ENCODE measurements at places on chromosomes 2 and 18.

DNA sequence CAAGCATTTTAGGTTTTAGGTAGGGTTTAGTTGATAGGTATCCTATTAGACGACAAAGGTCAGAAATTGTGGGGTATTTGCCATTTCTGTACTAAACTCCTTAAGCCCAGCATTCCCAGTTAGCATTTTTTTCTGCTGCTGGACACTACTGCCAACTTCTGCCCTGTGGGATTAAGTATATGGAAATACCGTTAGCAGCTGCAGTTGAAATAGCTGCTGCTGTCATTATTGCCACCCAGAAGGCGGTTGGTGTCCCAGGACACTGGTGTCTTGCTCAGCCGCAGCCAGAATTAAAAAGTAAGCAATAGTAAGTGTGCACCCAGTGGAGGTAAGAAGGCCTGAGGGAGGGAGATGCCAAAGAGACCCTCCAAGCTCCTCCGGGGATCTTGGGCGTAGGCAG, 1.9 kb upstream of the UXS1 start:
- DNase-seq, result no peak

DNA sequence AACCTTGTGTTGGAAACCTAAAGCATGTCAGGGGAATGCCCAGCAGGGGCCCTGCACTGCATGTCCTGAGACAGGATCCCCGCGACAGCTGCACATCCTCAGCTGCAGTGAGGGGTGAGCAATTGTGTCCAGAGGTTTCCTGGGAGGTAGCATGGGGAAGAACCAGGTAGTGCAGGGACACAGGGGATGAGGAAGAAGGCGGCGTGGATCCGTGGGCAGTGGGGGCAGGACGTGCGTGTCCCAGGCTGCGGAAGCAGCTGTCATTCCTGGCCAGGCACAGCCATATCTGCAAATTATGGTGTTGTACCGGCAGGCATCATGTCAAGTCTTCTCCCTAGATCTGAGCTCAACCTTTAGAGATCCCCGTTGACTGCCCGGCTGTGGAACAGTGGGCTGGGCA, 238.2 kb upstream of the MYT1L start:
- DNase-seq, result no peak

DNA sequence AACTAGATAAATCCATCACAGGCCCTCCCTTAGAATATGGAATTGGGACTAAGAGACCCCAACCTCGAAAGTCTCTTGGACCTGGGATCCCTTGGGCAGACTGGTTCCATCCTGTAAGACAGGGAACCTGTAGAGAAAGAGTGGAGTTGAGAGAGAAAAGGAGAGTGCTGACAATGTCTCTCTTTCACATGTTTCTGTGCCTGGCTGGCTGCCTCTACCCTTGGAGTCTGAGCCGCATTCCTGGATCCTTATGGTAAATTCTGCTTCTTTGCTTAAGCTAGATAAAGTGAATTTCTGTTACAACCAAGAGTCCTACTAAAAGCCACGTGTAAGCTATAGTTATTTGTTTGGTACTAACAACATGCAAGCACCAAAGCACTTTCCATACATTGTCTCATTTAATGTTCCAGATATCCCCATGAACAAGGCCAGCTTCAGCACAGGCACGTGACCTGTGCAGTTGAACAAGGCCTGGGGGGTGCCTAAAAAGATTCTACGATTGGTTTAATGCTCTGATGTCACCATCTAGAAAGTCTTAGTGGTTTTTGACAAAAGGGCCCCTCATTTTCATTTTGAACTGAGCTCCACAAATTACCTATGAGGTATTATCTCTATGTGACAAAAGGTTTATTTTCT, 2.1 kb upstream of the PUM2 start:
- no peak for DNase-seq

GRCh38 chr2:178157574-178157973, 36.7 kb upstream of the OSBPL6 start:
- DNase-seq, result no peak

DNA sequence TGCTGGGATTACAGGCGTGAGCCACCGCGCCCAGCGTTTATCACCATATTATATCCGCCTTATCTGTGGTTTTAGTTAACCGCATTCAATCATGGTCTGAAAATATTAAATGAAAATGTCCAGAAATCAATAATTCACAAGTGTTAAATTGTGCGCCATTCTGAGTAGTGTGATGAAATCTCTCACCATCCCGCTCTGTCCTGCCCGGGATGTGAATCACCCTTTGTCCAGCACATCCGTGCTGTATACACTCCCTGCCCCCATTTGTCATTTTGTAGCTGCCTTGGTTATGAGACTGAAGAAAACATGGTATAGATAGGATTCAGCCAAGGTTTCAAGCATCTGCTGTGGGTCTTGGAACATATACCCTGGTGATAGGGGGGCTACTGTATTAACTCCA, 70.7 kb downstream of the TIMM21 start:
- no peak for DNase-seq

DNA sequence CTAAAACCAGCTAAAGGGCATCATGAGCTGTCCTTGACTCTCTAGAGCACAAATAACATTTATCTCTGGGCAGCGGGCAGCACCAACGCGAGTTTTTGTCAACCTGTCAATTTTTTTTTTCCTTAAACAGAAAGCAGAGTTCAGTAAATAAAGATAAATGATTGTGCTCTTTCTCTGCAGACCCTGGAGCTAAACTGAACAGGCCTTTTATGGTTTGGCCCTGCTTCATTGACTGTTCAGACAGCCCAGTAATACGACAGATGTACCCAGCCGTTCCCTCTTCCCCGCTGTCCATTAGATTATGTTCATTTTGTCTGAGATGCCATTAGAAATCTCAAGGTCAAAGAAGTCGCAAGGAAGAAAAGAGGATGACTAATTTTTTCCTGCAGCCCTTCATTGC, 280.5 kb upstream of the PIK3C3 start:
- DNase-seq, result no peak

- no peak for DNase-seq
Measured at GRCh38 chr18:23353459-23353858, 99.6 kb upstream of the RIOK3 start.
